ENCODE measurements at places on chromosomes 7 and 10. TPM values are rescaled to one million over a fixed set of nuclear protein-coding genes. Genes with fewer than 3 reads are reported as not detected.
A peak's percentile ranks its signal among the peaks of the same experiment; 100 is the strongest.

- H3K27ac ChIP-seq, result no peak overlapping the region
- no peak overlapping the region for H3K4me3 ChIP-seq
- no peaks in the 10 kb centered on the region for H3K4me1 ChIP-seq
- no peaks in the 10 kb centered on the region for H3K36me3 ChIP-seq
- H3K27me3 ChIP-seq, result no peaks in the 10 kb centered on the region
Measured at GRCh38 chr7:31437250-31437865, 76.5 kb upstream of the ITPRID1 start.

- DNase-seq, result no peak
- no peaks in the 10 kb centered on the region for H3K4me1 ChIP-seq
- H3K27me3 ChIP-seq, result no peaks in the 10 kb centered on the region
- H3K27ac ChIP-seq, result no peak overlapping the region
- H3K36me3 ChIP-seq, result no peaks in the 10 kb centered on the region
Measured at GRCh38 chr7:110590415-110590814, 500.5 kb upstream of the LRRN3 start.

DNA sequence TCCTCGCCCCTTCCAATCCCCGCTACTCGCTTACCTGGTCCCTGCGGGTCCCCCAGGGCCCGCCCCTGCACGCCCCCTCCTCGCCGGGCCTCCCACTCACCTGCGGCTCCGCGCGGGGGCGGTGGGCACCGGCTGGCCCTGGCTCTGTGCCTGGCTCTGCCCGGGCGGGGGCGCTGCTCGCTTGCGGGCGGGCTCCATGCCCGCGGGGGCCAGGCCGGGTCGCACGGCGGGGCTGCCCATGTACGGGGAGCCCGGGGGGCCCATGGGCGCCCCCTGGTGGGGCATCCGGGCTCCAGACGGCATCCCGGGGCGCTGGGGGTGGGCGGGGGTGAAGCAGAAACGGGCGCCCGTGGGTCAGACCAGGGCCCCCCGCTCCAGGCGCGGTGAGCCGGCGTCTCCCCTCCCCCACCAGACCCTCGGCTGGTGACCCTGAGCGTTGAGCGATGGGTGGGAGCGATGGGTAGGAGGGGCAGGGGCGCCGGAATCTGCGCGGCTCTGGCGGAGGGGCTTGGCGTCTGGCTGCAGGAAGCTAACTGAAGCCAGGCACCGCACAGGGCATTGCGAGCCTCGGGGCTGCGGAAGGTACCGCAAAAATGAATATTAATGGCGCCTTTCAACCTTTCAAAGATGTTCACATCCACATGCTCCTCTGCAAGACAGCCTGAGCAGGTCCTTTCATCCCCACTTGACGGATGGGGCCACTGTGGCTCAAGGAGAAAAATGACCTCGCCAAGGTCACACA is 3.0 kb downstream of the SMARCD3 start:
- H3K4me3 ChIP-seq, result peak overlapping the region; percentile 40
- H3K27ac ChIP-seq, result peak overlapping the region; percentile 8
- peak; percentile 90 for DNase-seq
- H3K4me1 ChIP-seq, result peaks cover 73% of the 10 kb centered on the region
- H3K36me3 ChIP-seq, result peaks cover 6% of the 10 kb centered on the region
- H3K27me3 ChIP-seq, result peaks cover 7% of the 10 kb centered on the region

GRCh38 chr10:72472306-72472705 is 117.6 kb upstream of the DNAJB12 start:
- no peaks in the 10 kb centered on the region for H3K27me3 ChIP-seq
- H3K4me3 ChIP-seq, result no peak overlapping the region
- H3K36me3 ChIP-seq, result peaks cover 34% of the 10 kb centered on the region
- no peaks in the 10 kb centered on the region for H3K4me1 ChIP-seq
- no peak overlapping the region for H3K27ac ChIP-seq
- DNase-seq, result no peak

- no peak for DNase-seq
- no peak overlapping the region for H3K4me3 ChIP-seq
- no peaks in the 10 kb centered on the region for H3K36me3 ChIP-seq
- H3K27ac ChIP-seq, result no peak overlapping the region
Measured at GRCh38 chr7:3578399-3578798, 277.3 kb downstream of the SDK1 start.

GRCh38 chr7:92781117-92781720 is 55.2 kb downstream of the CDK6 start:
- no peak overlapping the region for H3K4me3 ChIP-seq
- no peaks in the 10 kb centered on the region for H3K36me3 ChIP-seq
- DNase-seq, result no peak
- H3K27me3 ChIP-seq, result no peaks in the 10 kb centered on the region

GIMAP4 gene
- total RNA-seq, result 169 TPM
